ENCODE measurements at places on chromosomes 3 and 15. TPM values are rescaled to one million over a fixed set of nuclear protein-coding genes. Genes with fewer than 3 reads are reported as not detected.

GRCh38 chr15:88905576-88905975 lies 7.6 kb downstream of the MFGE8 start:
- DNase-seq = no peak

DNA sequence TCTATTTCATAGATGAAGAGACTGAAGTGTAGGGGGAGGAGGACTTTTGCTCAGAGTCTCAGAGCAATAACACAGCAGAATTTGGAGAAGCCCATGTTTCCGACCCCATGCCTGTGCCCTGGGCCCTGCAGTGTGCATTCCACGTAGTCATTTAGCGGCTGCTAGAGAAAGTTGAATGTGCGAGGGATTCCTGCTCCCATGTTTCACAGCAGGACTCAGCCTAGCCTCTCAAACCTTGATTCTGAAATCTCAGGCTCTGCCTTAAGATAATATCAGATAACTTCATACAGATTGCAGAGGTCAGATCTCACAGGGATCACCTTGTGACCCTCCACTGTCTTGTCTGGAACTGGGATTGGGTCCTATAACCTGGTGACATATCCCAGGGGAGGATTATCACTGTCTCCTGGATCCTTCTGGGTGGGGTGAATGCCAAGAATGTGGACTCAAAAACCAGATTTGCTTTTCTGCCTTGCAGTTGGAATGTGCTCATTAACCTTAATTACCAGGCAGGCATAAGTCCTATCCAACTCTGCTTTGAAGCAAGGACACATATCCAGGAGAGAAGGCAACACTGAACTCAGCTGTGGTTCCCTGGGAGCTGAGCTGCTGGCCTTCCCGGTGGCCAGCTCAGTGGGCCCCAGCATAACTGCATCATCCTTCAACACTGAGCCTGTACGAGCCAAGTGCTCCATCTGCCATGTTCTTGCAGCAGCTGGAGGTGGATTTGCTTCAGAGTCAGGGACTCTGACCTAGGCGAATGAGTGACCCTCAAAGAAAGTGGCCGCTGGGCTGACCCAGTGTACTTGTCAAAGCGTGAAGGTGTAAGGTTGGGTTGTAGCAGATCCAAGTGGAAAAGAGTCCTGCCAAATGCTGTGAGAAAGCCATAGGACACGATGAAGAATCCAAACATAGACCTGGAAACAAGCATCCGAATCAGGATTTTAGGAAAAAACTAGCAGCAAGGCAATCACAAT lies 43.0 kb downstream of the CTXND1 start:
- DNase-seq = no peak

GRCh38 chr15:90869601-90870353 lies 1.4 kb downstream of the FURIN start:
- DNase-seq = no peak

DNA sequence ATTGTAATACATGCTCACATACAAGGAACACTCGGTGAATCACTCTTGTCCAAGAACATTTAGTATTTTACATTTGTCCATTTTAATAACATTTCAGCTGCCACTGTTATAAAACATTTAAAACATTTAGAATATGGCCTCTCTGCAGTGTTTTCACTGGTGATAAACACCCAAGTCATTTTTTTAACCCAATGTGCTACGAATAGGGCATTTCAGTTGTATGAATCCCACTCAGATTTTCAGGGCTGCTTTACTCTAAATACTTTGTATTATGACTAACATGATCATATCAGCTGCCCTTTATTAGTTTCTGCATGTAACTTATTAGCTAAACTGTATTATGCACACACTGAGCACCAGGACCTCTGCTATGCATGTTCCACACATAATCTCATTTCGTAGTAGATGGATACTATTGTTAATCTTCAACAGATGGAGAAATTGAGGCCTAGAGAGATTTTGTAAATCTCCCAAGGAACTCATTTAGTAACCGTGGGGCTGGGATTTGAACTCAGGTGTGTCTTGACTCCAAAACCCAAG lies 148.6 kb upstream of the CDIN1 start:
- DNase-seq = no peak

DNA sequence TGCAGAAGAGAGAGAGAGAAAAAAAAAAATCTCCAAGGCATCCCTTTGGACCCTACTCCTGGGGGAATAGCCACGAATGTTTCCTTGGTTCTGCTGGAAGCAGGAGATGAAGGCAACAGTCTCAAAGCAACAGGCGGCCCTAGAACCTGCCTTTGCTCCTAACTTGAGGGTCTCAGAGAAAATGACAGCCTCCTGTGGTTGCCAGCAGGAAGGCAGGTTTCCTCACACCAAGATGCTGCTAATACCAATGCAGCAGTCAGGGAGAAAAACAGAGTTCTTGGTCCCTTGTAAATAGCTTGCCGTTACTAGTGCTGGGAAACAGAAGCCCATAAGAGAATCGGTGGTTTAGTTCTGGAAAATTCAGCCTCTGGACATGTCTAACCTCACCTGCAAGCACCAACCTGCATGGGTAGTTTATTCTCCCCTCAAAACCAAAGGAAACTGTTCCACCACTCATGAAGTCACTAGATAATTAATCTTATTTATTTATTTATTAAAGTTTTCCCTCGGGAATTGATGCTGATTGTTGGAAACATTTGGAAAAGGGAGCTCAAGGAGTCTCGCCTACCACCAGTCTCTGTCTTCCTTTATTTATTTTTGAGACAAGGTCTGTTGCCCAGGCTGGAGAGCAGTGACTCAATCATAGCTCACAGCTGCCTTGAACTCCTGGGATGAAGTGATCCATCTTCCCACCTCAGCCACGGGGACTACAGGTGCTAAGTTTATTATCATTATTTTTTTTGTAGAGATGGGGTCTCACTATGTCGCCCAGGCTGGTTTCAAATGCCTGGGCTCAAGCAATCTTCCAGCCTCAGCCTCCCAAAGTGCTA lies 883 bp upstream of the FRMD4B start:
- DNase-seq = no peak

The PLCB2 gene
- total RNA-seq = 31.9 TPM

The P2RY12 gene
- 5.7 TPM for total RNA-seq

The RTP3 gene
- not detected for total RNA-seq

The CPN2 gene
- 0.16 TPM for total RNA-seq
